ENCODE measurements at places on chromosomes 6 and 20.

- DNase-seq: no peak
Observed at GRCh38 chr20:34570859-34571306, 12.4 kb downstream of the MAP1LC3A start.

- no peak for DNase-seq
Observed at GRCh38 chr6:54244430-54244829, 63.8 kb upstream of the TINAG start.

DNA sequence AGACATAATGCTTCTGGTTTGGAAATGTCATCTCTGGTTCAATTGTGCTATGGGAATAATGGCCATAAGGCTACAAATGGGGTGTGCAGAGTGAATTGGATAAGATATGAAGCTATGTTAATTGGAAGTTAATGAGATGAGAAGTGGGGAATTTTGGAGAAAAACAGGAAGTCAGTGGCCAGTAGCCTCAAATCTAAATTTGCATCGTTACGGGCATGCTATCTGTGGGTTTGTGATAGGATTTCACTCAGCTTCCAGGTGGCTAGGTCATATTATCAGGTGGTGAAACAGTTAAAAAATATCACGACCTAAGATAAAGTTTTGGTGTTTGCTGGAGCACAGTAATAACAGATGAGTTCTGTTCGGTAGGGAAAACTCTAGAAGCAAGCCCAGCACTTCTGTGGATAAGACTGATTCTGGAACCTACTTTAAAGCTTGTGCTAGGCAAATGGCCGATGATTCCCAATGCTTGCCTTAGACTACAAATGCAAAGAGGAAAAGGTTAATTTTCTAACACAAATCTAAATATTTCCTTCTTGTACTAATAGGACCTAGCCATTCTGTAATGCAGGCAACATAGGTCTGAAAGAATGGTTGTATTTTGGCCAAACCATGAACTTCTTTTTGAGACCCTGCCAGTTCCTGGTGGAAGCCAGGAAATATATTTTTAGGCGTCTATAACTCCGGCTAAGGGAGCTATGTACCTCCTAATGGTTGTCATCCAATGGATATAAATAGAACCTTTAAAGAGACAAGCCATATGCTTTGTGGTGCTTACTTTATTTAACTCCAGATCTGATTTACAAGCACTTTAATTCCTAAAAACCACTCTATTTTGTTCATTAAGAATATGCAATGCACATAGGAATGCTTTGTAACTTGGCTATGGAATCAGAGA lies 111.0 kb downstream of the PLCB1 start:
- DNase-seq: no peak

DNA sequence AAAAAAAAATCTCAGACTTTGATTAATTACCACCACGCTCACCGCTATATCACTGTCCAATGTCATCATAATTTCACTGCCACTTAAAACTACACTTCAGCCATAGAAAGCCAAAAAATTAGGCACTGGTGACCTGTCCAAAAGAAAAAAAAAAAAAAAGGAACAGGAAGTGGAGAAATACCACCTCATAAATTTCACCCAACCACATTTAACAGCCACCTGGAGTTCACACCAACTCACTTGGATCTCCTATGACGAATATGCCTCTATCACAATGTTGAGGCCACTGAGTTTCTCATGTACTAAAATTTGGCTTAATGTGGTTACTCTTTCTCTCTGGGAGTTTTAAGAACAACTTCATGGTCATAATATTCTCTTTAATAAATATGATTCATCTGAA lies 237.5 kb upstream of the RSPO3 start:
- DNase-seq: no peak

Data from HS-27A (cell line).